AG10803 (cell line): ENCODE measurements at places on chromosomes 11 and 22.
A peak's percentile ranks its signal among the peaks of the same experiment; 100 is the strongest.

- peak; percentile 29 for DNase-seq
Measured at GRCh38 chr11:72528121-72528520, 93.8 kb upstream of the CLPB start.

DNA sequence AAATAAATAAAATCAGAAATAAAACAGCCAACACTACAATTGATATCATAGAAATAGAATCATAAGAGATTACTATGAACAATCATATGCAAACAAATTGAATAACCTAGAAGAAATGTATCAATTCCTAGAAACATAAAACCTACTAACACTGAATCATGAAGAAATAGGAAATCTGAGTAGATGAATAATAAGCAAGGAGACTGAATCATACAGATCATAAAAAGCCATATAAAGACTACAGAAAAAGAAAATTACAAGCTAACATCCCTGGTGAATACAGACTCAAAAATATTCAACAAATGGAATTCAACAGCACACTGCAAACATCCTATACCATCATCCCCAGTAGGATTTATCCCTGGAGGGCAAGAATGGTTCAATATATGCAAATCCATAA lies 135.6 kb downstream of the SBF2 start:
- DNase-seq = no peak

- no peak for DNase-seq
Measured at GRCh38 chr22:37211075-37211865, 1.0 kb downstream of the SSTR3 start.

- DNase-seq = peak; percentile 65
Measured at GRCh38 chr11:72069200-72069599, 11.1 kb downstream of the NUMA1 start.

DNA sequence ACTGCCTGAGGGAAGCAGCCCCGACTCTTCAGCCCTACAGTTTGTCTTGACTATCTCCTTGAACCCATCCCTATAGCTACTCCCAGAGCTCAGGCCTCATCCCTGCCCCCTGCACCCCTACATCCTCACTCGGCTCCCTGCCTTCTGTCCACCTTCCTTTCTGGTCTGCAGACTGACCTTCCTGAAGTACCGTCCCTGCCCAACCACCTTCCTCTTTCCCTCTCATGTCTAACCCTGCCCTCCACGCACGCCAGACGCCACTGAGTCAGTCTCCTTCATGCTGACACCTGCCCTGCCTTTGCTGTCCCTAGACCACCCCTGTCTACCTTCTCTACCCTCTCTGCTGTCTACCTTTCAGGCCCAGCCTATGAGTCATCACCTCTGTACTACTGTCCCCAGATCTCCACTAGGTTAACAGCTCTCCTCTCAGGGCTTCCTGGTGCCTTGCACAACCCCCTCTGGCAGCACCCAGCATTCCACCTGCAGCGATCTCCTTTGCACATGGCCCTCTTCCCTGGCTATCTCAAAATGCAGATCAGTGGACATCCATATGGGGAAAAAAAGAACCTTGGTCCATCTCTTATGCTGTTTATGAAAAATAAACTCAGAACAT lies 8.9 kb downstream of the KCTD21 start:
- DNase-seq = no peak

DNA sequence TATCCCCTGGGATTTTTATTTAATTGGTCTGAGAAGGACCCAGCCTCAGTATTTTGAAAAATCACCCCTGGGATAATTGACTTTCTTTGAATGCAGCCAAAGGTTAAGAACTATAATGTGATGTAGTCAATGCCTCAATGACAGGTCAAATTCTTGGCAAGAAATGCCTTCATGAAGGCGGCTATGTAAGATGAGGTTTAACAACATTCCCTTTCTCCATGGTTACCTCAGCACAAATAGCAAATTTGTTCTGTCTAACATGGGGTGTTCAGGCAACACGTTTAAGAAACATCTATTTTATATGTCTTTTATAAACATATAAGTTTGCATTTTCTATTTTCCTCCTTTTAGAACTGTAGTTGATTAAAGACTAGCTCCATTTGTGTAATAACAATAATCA lies 5.3 kb downstream of the SLN start:
- no peak for DNase-seq

DNA sequence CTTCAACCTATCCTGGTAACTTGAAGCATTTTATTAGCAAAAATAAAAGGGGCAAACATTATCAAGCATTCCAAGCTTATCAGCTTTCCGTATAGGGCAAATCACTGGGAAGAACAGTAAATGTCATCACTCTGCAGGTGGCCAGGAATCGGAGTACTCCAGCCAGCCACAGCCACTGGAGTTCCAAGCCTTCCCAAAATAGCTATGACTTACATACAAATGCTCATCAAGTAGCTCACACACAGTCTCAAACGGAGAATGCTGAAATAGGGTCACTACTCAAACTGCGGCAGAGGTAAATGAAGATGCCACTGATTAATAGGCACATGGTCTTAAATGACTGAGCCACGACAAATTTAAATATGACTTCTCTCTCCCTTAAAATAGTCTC lies 2.1 kb downstream of the USP28 start:
- no peak for DNase-seq
